SJCRH30 (cell line): ENCODE measurements at places on chromosomes 13 and 19.

GRCh38 chr13:44660050-44660449 lies 83.9 kb upstream of the TSC22D1 start:
- DNase-seq: no peak

GRCh38 chr13:40023595-40024203 lies 368.2 kb downstream of the COG6 start:
- no peak for DNase-seq

GRCh38 chr13:98483601-98484288 lies 93.2 kb downstream of the STK24 start:
- no peak for DNase-seq

DNA sequence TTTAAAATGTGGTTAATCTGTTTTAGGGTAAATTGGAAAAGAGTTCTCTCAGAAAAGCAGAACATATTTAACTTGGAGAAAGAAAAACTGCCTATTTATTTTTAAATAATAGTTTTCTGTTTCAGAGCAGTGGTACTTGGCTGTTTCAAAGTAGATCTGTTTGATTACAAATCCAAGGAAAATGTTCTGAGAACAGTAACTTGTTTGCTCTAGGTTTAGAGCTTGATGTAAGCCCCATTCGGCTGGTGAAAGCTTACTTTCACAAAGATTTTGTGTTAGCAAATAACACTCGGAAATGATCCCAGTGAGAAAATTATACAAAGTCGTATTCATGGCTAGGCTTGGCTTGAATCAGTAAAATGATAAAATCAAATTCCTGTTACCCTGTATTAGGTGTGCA lies 395.8 kb upstream of the GPC6 start:
- DNase-seq: no peak
